Smooth muscle cell of the pulmonary artery (primary cell): ENCODE measurements at places on chromosomes 1 and 21. TPM values are rescaled to one million over a fixed set of nuclear protein-coding genes. Genes with fewer than 3 reads are reported as not detected.

Gene CACNA1S
- 0.07 TPM in 1 of 2 replicates, not detected in the other for total RNA-seq

Gene ZNF648
- not detected in 2 replicates for total RNA-seq

Gene PTGER3
- total RNA-seq = 2.8 and 16.2 TPM in 2 replicates

Gene EXOSC10
- total RNA-seq = 32.3 and 40.5 TPM in 2 replicates

Gene ATP6V1G3
- total RNA-seq = not detected in 2 replicates

Gene TMEM52
- total RNA-seq = 0.20 and 0.43 TPM in 2 replicates

Gene B4GALT2
- total RNA-seq = 116 and 142 TPM in 2 replicates

Gene ACKR1
- total RNA-seq = not detected in 2 replicates

Gene MIXL1
- not detected in 2 replicates for total RNA-seq

Gene ETS2
- 32.5 and 64.9 TPM in 2 replicates for total RNA-seq

Gene RGS16
- total RNA-seq = 2.8 and 3.1 TPM in 2 replicates

Gene SLAMF8
- total RNA-seq = not detected in 2 replicates

Gene COL6A1
- 1,943 and 3,346 TPM in 2 replicates for total RNA-seq

Gene RYR2
- total RNA-seq = under 0.01 TPM in 1 of 2 replicates, not detected in the other
